Stimulated activated CD8-positive, alpha-beta memory T cell treated with anti-CD3 and anti-CD28 coated beads, Interleukin-4, amount 100 ng/mL, for 1 hour (primary cell): ENCODE measurements at places on chromosomes 4 and X.

DNA sequence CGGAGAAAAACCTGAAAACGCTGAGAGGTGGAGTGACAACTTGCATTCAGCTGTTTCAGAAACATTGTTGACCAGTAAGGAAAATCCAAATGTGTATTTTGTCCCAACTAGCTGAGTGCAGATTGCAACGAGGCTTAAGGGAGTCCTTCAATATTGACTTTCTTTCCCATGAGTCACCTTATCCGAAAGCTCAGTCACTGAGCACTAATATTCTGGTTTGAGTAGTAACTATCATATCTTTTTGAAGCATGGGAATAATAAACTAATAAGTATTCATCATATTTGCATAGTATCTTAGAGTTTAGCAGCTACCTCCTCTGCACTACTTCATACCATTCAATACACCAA, 604.3 kb downstream of the PACRGL start:
- no peak for DNase-seq

- no peak for DNase-seq
Measured at GRCh38 chrX:55777596-55777995, 60.0 kb downstream of the RRAGB start.

- DNase-seq = peak; percentile 30
Measured at GRCh38 chr4:168511780-168512489, 15.1 kb downstream of the PALLD start.

- no peak for DNase-seq
Measured at GRCh38 chr4:185395238-185395955, at the start of gene LRP2BP. Gene LRP2BP (minus strand): TSS chr4:185395924. CDS start chr4:185378186, 17,738 bp downstream.

GRCh38 chr4:142581881-142582280, 264.2 kb downstream of the INPP4B start:
- no peak for DNase-seq

DNA sequence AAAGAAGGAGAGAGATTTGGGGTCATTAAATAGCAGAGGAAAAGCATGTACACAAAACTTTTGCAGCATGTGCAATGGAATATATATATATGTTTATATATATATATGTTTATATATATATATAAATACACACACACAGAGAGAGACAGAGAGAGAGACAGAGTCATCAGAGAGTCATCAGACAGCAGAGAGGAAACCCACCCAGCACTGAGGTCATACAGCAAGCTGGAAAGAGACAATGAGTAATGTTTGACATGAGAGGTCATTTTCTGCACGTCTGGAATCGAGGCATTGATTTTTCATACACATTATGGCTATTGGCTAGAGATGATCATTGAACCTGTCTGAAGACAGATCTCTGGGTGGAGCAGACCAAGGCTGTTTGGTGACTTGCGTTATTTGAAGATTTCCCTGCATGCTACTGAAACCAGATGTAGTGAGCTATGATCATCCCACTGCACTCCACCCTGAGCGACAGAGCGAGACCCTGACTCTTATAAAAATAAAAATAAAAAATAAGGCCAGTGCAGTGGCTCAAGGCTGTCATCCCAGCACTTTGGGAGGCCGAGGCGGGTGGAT, 48.8 kb upstream of the SHOX start:
- DNase-seq = no peak

DNA sequence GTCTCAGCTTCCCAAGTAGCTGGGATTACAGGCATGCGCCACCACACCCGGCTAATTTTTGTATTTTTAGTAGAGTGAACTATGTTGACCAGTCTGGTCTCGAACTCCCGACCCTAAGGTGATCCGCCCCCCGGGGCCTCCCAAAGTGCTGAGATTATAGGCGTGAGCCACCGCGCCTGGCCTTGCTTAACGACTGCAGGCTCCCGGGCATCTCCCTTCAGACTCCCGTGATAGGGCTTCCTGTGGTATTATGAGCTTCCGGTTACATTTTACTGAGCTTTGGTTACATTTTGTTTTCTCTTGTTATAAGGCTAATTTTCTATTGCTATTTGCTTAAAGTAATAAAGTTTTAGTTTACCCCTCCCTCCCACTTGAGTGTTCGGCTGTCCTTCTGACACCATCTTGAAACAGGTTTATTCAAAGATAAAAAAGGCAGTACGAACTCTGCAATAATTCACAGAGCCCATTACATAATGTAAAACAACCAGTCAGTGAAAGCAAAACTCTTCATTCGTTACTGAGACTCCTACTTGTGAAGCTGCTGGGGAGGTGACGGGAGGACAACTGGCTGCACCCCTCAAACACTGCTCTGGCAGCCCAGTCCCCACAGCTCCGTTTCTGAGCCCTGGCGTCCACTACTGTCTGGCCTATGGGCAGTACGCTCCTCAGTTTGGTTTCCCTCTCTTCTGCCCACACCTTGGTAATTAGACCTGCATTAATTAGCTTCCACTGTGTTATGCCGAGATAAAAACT, 795.7 kb upstream of the SLIT2 start:
- DNase-seq = no peak

DNA sequence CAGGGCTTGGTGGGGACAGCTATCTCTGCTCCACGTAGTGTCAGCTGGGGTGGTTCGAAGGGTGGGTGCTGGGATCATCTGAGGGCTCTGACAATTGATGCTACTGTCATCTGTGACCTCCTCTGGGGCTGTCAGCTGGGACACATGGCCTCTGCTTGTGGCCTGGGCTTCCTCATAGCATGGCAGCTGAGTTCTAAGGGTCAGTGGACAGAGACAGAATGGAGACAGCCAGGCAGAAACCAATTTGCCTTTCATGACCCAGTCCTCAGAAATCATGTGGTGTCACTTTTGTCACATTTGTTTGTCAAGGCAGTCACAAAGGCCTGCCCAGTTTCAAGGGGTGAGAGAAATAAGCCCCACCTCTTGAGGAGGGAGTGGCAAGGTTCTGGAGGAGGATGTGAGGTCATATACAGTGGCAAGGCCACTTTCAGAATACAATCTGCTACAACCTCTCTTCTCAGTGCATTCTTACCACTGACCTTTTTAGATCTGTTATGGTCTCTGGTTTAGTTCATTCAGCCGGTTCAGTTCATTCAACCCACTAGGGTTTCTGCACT, 103.6 kb upstream of the BCOR start:
- DNase-seq = no peak

DNA sequence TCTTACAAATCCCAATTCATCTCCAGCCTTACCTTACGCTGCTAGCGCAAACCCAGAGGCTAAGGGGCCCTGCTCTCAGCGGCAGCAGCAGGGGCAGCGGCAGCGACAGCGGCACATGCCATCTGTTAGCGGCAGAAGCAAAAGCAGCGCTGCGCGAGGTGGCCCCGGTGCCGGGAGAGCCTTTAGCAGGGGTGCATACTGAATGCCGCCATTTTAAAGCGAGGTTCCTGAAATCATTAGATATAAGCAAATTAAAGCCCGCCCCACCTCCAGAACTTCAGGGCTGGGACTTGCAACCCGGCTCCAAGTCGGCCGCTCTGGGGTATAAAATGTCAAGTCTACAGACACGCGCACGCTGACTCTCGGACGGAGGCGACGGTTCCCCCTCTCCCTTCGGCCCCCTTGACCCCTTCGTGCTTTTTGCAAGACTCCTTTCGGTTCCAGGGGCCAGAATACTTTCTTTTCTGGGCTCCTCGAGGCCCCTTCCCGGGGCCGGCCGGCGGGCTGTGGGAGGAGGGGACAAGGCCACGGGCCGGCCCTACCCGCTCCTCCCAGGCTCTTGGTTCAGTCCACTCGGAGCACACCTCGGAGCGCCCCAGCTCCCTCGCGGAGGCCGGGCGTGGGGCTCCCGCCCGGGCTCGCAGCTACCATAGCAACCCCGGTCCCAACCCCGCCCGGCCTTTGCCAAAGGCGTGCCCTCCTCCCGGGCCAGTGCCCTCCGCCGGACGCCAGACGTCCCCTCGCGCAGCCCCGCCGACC, at the start of gene MBNL3:
Gene MBNL3 (minus strand): TSS at position 220 of the 759 bp plus-strand sequence. CDS start 49,427 bp downstream, outside the sequence.
- DNase-seq = peak; percentile 36

GRCh38 chr4:7210824-7211223, 18.5 kb downstream of the SORCS2 start:
- no peak for DNase-seq

- DNase-seq = no peak
Measured at GRCh38 chr4:100075056-100075455, 115.2 kb downstream of the DDIT4L start.

- no peak for DNase-seq
Measured at GRCh38 chr4:89299153-89299791, 8.3 kb downstream of the GPRIN3 start.

DNA sequence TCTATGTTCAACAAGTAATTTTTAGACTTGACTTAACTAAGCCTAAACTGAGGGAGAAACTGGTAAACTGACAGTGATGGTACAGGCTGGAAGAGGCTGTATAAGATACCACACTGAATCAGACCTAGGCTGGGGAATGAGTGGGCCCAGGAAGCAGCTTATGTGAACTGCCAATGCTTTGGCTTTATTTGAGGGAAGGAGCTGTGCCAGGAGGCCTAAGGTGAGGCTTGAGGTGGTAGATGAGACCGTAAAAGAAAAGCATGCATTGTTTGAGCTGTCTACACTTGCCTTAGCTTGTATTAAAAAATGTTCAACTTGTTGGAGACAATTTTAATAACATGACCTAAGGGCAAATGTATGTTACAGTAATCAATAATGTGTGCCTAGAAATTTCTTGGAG, 96.2 kb downstream of the RS1 start:
- DNase-seq = no peak

GRCh38 chr4:40180356-40180755, 16.5 kb upstream of the RHOH start:
- no peak for DNase-seq

DNA sequence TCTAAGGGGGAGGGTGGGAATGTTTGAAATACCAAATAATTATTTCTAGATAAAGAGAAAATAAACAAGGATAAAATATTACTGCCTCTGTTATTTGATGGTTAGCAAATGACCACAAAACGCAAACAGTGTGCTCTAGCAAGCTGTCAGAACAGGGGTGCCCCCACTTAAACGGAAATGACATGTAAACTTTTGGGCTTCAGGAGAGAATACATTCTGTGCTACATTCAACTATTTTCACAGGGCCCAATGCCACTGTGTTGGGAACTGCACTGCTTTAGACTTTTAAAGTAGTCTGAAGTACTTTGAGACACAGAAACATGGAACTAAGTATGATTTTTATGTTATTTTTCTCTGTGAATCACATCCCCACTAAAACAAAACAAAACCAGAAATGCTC, 14.1 kb downstream of the CD40LG start:
- DNase-seq = no peak

- DNase-seq = no peak
Measured at GRCh38 chr4:39514888-39515401, 12.3 kb downstream of the UGDH start.

- no peak for DNase-seq
Measured at GRCh38 chrX:78838709-78839108, 91.2 kb downstream of the LPAR4 start.
